Erythroblast (primary cell): ENCODE measurements at places on chromosomes 16 and 17.
A peak's percentile ranks its signal among the peaks of the same experiment; 100 is the strongest.

GRCh38 chr16:73750639-73751038 is 546.0 kb upstream of the PSMD7 start:
- no peak for DNase-seq

GRCh38 chr16:21263640-21264570 is 14.2 kb downstream of the CRYM start:
- DNase-seq: peak; percentile 58

- DNase-seq: no peak
These were observed 5.5 kb downstream of the C16orf96 start for GRCh38 chr16:4561596-4561995.

DNA sequence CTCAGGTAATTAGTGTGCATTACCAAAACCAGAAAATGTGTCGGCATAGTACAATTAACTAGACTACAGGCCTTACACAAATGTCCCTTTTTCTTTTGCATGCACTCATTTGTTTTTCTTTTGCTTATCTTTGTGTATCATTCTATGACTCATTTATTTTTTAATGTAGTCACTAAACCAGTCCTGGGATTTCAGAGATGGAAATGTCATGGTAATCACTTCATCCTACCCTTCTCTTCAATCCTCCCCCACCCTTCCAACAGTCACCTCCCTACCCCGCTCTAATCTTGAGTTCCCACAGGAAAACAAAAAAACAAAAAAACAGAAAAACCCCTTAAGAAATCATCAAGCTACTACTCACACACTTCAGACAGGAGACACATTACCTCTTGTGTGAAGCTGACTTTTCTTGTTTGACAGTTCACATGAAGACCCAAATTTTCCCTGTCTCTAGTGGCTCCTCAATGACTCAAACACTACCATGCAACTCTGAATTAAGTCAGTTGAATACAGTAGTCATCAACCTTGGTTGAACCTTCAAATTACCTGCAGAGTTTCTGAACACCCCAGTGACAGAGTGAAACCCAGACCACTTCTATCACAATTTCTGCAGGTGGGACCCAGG is 242.4 kb upstream of the SALL1 start:
- DNase-seq: no peak

GRCh38 chr16:86929057-86929871 is 350.9 kb downstream of the FOXL1 start:
- DNase-seq: peak; percentile 36

DNA sequence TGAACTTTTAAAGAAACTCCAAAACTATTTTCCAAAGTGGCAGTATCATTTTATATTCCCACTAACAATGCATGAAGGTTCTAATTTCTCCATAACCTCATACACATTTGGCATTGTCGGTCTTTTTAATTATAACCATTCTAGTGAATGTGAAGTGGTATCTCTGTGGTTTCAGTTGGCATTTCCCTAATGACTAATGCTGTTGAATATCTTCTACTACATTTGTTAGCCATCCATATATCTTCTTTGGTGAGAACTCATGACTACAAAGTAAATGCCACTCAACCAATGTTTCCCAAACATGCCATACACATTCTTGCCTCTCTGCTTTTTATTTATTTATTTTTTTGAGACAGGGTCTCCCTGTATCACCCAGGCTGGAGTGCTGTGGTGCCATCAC is 31.7 kb upstream of the TAOK1 start:
- DNase-seq: no peak

DNA sequence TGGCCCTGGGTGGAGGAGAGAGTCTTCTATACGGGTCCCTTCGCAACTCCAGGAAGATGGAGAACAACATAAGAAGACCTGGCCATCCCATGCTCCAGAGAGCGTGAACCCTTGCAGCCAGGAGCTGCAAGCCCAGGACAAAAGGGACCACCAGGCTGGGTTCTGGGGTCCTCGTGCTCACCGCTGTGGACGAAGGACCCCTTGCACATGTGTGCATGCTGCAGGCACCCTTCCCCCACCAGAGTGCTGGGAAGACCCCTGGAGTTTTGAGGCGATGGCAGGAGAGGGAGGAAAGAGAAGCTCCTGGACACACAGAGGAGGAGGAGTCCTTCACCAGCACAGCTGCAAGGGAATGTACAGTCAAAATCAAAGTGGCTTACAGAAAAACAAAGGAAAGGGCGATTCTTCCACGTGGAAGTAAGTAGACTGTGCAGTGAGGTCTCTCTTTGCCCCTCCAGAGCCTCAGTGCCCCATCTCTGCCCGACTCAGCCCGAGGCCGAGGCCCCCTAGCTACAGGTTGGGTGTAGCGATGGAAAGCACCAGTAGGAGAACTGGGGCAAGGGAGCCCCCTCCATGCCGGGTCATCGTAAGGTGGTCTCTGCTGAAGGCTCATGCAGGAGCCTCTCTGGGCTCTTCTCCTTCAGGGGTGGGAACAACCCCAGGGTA is 51.3 kb downstream of the PIMREG start:
- DNase-seq: no peak
